ENCODE measurements at places on chromosomes 2 and 18.

DNA sequence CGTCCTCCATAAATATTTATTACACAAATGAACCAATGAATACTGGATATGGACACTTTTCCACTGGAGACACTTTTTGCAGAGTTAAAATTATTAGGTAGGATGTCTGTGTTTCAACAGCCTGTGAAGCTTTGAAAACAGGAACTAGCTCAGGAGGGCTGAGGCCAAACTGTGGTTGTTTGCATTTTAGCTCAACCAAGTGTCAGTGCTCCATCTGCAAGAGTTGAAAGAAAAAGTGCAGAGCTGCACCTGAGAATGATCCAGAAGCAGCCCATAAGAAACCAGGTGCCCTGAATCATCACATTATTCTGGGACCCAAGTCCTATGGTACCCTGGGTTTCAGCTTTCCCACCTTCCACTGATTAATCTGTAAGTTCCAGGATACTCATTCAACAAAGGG lies 180.4 kb downstream of the TRIB2 start:
- no peak for DNase-seq

GRCh38 chr18:41482501-41482900 lies 472.5 kb upstream of the PIK3C3 start:
- no peak for DNase-seq

DNA sequence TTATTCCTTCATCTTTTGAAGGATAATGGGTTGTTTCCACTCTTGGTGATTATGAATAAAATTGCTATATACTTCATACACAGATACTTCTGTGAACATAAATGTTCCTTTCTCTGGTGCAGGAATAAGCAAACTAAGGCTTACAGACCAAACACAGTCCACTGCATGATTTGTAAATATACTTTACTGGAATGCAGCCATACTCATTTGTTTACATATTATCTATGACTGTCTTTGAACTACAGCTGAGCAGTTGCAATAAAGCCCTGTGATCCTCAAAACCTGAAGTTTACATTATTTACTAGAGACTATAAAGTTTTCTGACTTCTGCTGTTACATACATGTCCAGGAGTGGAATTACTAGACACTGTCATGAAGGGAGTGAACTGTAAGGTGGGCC lies 381.0 kb upstream of the CNTNAP5 start:
- DNase-seq = no peak

GRCh38 chr2:120429586-120430500 lies 83.9 kb downstream of the INHBB start:
- no peak for DNase-seq

DNA sequence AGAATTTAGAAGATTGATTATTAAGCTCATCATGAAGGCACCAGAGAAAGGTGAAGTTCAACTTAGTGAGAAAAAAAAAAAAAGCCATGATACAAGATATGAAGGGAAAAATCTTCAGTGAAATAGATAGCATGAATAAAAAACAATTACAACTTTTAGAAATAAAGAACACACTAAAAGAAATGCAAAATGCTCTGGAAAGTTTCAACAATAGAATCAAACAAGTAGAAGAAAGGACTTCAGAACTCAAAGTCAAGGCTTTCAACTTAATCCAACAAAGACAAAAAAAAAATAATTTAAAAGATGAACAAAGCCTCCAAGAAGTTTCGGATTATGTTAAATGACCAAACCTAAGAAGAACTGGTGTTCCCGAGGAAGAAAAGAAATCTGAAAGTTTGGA lies 105.5 kb downstream of the GRB14 start:
- no peak for DNase-seq

DNA sequence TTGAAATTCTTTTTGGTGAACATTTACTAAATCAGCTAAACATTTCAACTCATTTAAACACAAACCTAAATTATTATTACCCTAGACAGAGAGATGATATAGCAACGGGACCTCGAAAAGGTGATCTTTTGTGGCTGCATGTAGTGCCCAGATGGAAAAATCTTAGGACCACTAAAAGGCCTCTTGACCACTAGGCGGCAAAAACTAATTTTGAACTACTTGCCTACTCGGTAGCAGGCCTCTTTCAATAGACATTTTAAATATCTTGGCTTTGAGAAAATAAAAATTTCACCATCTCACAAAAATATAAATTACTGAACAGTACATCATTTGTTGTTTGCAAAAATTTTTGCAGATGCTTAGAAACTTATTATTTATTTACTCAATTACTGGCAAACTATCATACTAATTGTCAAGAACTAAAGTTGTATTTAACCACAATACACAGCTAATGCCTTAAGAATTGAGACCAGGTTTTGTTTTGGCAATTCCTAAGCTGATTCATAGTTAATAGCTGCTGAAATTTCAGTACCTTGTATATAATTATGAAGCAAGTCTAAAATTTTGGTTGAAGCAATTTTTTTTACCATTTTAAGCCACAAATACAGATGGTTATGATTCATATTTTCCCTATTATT lies 9.4 kb downstream of the COL3A1 start:
- DNase-seq = no peak

DNA sequence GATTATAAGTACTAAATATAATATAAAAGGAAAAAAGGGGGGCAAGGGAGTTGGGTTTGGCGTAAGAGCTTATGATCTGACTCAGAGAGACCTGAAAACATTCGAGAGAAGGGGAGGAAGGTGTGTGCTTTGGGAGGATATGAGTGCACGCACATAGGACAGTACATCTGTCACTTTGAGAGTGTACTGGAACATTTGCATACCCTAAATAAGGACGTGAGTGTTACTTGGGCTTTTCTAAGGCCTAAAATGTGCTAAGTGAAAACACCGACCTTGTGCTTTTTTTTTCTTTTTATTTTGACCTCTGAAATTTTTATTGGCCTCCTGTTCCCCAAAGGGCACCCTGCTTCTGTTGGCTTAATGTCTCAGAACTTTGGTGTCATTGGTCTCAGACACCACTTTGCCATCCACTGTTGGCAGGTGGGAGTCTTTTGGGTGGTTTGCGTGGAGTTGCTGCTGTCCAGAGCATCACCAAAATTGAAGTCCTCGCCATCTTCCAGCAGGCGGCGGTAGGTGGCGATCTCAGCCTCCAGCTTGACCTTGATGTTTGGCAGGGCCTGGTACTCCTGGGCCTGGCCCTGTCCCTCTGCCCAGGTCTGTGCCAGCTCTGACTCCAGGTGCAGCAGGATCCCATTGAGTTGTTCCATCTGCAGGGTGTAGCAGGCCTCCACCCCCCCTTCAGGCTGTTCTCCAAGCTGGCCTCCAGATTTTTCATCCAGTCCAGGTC lies 57.7 kb downstream of the CD28 start:
- DNase-seq = no peak

GRCh38 chr2:27000995-27001394 lies 30.6 kb downstream of the MAPRE3 start:
- no peak for DNase-seq

DNA sequence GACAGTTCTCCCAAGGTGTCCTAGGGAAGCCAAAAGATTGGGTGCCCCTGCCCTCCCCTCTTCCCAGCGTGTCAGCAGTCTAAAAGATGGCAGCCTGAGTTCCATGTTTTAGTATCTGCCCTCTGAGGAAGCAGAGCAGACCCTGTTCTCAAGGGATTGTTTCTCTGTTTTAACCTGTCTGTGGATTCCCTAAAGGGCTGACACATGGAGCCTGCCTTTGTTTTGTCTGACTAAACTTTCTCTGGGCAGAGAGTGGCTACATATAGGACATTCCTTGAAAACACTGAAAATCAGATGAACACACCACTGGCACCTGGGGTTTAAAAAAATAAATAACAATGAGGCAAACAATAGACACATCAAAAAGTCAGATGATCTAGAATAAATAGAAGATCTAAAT lies 337.6 kb downstream of the KIAA1328 start:
- DNase-seq = no peak

Data from GF-D8 (cell line).